ENCODE measurements at places on chromosomes 11 and 22.
A peak's percentile ranks its signal among the peaks of the same experiment; 100 is the strongest.

DNA sequence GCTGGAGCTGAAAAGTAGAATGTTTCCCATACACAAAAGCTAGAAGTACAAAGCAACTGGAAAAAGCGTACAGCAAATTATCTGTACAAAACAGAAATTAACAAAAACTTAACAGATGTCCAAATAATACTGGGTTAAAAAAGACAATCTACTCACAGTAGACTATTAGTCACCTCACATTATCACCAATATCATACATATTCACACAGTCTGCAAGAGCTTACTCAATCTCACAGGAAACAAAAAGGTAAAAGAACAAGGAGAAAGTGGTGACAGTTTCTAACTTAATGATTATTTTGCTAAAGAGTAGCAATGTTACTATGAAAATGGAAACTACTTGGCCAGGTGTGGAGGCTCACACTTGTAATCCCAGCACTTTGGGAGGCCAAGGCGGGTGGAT lies 11.9 kb downstream of the CELF1 start:
- DNase-seq = no peak

DNA sequence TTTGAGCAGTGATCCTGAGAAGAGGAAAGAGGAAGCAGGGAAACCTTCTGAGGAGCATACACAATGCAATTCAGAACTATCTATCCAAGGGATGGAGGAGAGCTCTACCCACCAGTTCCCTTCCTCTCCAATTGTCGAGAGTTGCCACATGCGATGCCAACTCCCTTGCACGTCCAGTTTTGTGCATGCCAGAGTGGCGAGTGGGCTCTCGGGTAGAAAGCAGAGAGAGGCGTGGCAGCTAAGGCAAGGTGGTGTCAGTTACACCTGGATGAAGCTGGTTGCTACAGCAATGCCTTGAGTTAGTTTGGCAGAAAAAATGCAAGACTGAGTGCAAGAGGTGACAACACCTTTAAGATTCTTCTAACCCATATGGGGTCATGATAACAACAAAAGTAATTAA lies 420.4 kb upstream of the CCDC90B start:
- no peak for DNase-seq

GRCh38 chr11:57905439-57905838 lies 118.2 kb upstream of the OR9Q1 start:
- no peak for DNase-seq

DNA sequence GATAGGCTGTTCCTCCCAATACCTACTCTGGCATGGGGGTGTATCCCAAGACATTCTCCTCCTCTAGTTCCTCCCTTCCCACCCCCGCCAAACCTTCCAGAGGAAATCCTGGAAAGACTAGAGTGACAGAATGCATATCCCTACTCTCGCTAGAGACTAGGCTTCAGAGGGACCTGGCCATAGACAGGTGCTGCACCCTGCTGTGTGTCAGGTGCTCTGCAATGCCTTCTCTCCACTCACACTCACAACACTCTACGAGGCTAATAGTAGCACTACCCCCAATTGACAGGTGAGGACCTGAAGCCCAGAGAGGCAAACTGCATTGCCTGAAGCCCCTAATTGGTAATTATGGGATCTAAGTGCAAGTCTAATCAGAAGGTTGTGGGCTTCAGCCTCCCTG lies 46.2 kb upstream of the LMO1 start:
- DNase-seq = no peak

DNA sequence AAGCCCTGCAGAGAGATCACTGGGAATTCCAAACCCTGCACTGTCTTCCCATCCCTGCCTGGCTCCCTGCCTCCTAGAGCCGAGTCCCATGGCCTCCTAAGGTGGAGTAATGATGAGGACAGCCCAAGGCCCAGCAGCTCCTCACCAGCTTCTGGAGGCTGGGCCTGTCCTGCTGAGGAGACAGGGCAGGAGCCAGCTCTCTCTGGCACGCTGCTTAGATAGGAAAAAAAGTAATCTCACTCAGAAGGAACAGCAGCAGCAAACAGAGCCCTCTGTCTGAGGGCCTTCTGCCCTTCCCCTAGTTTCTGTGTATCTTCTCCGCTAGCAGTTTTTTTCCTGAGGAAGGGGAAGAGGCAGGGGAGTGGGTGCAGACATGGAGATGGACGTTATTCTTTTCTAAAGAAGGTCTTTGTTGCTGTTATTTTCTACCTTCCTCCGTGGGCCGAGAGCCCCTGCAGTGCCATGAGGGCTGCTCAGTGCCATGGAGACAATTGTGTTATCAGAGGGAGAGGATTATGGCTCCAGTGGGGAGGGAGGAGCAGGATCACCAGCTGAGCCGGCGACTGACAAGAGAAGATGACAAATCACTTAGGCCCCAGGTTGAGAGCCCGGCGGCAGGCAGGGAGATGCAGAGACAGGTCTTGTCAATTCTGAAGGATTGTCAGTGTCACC lies 315.3 kb downstream of the BUD13 start:
- no peak for DNase-seq

DNA sequence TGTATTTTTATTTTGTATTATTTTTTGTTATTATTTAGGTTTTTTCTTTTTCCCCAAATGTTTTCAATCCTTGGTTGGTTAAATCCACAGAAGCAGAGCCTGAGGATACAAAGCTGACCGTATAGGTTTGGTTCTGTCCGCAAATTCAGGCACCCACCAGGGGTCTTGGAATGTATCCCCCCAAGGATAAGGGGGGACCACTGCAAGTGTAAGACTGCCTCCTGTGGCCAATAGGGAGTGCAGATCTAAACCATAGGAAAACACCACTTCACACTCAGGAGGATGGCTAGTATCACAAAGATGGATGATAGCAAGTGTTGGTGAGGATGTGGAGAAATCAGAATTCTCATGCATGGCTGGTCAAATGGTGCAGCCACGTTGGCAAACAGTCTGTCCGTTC lies 20.0 kb downstream of the CPT1A start:
- no peak for DNase-seq

- no peak for DNase-seq
These were observed 21.4 kb downstream of the RELT start for GRCh38 chr11:73397468-73398131.

DNA sequence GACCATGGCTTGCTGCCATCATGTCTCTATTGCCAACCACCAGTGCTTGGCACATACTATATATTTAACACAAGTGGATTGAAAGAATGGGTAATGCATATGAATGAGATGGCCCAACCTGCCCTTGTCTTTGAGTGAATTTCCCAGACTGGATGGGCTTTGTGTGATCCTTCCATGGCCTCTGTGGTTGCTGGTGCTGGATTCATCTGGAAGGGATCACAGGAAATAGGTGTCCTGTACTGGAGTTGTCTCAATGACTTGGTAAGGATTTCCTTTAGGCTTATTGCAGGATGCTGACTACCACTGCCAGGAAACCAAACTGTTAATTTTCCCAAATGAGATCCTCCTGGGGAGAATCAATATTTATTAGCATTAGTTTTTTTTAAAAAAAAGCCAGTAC lies 328.6 kb downstream of the TMEM135 start:
- no peak for DNase-seq

GRCh38 chr11:58466293-58466692 lies 24.3 kb upstream of the OR5B12 start:
- no peak for DNase-seq

- DNase-seq = no peak
These were observed 43.4 kb upstream of the MN1 start for GRCh38 chr22:27844656-27845591.

DNA sequence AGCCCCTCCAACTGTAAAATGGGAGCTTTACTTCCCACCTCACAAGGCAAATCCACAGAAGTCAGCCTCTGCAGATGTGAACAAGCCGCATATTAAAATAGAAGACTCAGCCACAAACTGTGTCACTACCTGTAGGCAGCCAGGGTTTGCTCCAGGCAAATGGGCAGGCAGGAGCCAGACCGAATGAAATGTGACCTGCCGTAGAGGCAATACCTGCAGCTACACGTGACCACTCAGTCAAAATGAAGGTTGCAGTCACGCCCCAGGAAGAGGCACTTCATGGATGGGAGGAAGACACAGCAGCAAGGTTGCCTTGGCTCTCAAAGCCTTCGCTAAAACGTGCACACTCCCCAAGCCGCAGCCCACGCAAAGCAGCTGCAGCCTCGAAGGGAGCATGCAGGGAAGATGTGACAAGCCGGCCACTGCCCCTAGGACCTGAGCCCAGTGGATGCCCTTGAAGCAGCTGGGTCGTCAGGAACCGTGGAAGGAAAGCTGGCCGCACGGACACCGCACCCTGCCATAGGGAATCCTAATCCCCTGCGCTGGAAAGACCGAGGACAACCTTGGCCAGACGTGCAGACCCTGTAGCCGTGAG lies 53.1 kb downstream of the SHANK2 start:
- DNase-seq = no peak

DNA sequence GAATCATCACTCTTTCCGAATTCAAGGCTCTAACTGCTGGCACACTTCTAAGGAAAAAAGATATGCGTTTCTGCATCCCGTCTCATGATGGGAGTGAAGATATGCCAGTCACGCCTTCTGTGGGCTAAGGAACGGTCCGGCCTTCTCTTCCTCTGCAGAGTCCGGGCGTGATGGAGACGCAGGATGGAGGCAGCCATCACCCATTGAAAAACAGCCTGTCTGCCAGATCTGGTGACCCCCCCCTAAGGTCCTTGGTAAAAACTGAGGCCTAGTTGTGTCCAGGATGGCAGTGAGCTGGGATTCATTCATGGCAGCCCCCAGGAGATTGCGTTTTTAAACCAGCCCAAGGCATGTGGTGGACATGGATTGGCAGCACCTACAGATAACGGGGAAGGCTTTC lies 6.9 kb upstream of the EFCAB6 start:
- DNase-seq = no peak

DNA sequence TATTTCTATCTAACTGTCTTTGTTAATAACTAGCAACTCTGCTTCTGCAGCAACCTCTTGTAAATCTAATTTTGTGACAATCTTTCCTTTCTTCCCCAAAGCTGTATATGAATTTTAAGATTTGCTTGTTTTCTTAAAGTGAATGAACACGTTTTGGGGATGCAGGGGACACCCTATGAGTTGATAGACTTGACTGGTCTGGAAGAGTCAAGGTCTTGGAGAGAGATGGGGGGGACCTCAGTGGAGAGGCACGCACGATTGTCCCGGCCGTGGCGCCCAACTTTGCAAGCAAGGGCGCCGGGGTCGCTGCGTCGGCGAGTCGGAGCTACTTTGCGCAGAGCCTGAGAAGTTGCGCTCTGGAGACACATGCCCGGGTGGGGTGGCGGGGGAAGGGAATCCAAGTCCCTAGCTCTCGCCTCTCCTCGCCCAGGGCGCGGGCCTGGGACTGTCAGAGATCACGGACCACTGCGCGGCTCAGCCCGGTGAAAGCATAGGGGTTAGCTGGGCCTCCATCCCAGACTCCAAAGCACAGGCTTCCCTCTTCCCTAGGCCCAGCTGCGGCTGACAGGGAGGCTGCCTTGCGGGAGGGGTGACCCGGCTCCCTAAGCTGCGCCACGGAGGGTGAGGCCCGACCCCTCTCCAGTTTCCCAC lies 854 bp downstream of the ABCC8 start:
- DNase-seq = no peak

DNA sequence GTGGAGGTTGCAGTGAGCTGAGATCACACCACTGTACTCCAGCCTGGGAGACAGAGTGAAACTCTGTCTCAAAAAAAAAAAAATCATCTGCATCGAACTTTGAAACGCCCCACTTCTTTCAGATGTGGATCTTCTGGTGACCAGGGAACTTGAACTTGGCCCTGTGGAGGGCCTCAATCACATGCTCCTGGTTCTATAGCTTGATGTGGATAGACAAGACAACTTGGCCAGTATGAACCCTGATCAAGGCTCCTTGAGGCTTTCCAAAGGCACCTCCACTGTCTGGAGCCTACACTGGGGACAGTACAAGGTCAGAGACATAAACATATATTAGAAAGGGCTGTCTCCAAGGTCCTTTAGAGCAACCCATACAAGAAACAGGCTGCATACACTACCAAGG lies 30.6 kb downstream of the RAB30 start:
- no peak for DNase-seq

DNA sequence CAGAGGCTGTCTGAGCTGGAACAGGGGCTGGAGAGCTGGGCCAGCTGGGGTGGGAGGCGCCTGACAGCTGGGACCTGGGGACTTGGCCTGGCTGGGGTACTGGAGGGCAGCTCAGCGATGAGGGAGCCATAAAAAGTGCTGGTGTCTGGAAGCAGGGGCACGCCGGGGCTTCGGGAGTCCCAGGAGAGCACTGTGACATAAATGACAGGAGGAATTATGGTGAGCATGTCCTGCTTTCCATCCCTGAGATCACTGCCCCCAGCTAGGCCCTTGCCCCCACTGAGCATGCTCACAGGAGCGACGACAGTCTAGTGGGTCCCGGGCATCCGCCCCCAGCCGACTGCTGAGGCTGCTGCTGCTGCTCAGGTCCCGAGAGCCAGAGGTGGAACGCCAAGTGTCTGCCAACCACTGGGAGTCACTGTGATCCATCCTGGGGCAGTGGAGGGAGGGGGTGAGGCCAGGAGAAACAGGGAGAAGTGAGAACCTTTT lies 6.2 kb downstream of the ROBO4 start:
- peak; percentile 68 for DNase-seq

DNA sequence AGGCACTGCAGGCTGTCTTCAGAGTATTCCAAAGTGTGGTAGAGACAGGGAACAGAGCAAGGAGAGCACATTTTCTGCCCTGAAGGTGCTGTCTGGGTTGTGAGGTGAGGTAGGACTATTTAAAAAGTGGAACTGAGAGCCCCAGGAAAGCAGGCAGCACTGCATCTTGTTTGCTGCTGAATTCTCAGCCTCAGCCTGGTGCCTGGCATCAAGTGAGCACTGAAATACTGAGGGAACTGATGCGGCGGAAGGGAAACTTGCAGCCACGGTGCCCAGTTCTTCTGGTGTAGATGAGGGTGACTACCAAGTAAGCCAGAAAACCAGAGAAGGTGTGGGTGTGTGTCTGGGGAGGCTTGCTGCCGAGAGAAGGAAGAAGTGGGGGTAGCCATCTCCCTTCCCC lies 59.5 kb downstream of the TNRC6B start:
- DNase-seq = no peak

GRCh38 chr11:112321501-112322172 lies 61.0 kb upstream of the PLET1 start:
- DNase-seq = peak; percentile 48

GRCh38 chr11:87331273-87331672 lies 293.5 kb downstream of the TMEM135 start:
- no peak for DNase-seq

DNA sequence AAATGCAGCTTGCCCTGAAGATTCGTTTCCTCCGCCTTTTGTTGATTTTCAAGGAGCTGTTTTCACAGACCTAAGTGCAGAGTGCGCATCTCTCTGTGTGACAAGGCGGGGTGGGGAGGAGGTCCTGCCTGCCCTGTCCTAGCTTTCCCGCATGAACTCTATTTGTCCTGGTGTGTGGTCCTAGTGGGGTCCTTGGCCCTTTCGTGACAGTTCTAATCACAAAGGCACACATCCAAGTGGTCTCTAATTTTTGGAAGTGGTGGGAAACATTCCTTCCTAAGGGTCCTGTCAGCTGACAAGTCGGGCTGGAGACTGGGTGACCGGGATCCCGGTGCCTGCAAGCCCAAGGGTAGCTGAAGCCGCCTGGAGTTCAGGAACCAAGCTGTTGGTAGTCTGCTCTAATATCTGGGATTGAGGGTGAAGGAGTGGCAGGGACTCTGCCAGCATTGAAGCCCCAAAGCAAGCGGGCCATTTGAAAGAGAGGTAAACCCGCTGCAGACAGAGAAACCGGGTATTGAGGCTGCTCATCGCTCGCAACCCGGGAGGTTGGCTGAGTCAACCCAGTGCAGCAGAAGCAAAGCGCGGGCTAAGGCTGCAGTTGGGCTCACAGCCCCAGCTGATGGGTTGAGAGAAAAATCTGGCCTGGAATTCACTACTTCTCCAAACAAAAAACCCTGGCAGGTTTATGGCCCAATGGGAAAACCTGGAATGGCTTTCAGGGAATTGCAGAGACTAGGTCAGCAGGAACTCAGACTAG lies 28.1 kb upstream of the FBXO3 start:
- DNase-seq = peak; percentile 62

- DNase-seq = no peak
These were observed 71.8 kb downstream of the PDE2A start for GRCh38 chr11:72602250-72602904.
